ENCODE measurements at places on chromosomes 12 and 14.

GRCh38 chr12:102474438-102475064 lies 5.8 kb downstream of the IGF1 start:
- no peak for DNase-seq

DNA sequence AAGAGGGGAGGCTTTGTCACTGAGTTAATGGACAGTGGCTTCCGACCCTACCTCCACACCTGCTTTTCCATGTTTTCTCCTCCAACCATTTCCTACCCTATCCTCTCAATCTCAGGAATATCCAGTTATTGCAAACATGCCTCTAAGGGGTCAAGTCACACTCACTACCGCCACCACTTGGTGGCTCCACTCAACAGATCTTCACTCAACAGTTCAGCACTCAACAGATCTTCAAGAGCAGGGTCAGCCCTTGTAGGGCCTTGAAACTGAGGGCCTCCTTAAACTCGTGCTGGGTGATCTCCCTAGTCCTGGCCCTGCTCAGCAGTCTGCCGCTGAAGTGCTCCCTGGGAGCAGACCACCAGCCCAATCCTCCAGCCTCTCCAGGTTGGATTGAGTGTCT lies 14.2 kb downstream of the ZNF641 start:
- peak; percentile 35 for DNase-seq

DNA sequence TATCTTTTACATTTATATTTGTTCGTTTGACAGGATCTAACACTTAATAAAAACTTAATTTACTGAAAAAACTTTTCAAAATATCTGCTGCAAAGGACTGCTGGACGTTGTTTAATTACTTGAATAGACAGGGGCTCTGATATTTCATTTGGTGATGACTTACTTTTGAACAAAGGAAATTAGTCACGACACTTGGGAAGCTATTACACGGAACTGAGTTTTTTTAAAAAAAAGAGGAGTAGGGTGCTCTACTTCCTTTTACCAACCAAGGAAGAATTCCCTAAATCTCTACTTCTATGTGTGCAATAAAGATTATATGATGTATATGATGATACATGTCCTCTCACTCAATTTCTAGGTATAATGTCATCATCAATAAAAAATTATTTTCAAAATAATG lies 4.7 kb downstream of the FGD6 start:
- no peak for DNase-seq

- DNase-seq = no peak
These were observed 36.9 kb downstream of the MEG3 start for GRCh38 chr14:100862793-100863192.

DNA sequence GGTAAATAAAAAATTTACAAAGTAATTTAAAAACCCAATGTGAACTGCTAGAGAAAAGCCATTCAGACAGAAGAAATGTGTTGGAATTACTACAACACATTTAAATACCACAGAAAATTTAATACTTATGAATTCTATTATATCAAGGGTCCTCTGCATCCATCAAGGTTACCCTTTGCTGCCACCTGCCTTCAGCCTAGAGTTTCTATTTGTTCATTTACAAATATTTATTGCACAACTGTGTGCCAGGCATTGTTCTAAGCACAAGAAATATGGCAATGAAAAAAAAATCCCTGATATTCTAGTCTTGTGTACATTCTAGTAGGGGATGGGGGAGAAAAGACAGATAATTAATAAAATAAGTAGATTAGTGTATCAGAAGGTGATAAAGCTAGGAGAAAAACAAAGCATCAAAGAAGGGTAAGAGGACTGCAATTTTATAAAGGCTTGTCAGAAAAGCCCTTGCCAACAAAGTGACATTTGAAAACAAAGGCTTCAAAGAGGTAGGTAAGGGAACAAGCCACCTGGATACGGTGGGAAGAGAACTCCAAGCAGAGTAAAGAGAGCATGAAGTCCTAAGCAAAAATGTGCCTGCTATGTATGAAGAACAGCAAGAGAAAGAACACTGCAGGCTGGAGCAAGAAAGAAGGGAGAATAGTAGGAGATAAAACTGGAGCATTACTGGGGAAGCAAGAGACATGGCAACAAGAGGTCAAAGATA lies 59.1 kb upstream of the SLC6A13 start:
- no peak for DNase-seq

DNA sequence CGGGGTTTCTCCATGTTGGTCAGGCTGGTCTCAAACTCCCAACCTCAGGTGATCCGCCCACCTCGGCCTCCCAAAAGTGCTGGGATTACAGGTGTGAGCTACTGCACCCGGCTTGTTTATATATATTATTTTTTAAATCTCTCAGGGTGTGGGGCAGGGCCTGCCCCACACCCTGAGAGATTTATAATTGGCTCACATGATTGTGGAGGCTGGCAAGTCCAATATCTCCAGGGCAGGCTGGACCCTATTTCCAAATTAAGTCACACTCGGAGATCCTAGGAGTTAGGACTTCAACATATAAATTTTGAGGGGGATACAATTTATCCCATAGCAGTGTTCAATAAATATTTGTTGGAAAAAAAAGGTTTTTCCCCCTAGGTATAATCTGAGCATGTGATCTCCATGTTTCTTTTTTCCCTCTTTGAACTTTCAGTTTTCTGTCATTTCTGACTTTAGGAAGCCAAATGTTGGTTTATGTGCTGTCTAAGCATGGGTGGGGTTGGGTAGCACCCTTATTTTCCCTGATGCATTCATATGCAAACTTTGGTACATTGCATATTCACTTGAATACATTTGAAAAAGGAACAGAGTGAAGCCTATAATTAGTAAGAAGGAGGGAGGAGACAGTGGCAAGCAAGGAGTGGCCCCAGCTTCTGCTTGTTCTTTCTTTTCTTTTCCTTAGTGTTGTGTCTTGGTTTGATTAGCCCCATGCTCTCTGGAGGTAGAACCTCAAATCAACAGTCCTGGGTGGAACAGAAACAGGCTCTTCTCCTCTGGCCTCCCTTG lies 8.7 kb upstream of the A2ML1 start:
- no peak for DNase-seq

- DNase-seq = no peak
These were observed 68.9 kb upstream of the NCOR2 start for GRCh38 chr12:124636138-124636978.

- DNase-seq = no peak
These were observed 180.2 kb downstream of the CRADD start for GRCh38 chr12:93857279-93857938.

DNA sequence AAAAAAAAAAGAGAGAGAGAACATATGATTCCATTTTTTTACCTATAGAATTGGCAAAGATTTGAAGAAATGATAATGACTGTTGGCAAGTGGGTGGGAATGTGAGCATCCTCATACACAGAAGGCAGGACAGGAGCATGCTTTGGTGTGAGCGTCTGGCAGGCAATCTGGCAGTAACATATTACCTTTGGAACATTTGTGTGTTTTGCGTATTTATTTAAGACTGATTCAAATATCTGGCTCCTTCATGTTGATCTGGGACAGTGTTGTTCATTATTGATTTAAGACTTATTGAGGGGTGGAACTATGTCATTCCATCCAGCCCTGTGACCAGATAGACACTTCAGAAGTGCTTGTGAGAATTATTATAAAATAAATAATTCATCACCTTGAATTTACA lies 53.1 kb downstream of the PPP1R36 start:
- DNase-seq = no peak

GRCh38 chr14:54548491-54548890 lies 18.4 kb upstream of the SAMD4A start:
- DNase-seq = no peak

DNA sequence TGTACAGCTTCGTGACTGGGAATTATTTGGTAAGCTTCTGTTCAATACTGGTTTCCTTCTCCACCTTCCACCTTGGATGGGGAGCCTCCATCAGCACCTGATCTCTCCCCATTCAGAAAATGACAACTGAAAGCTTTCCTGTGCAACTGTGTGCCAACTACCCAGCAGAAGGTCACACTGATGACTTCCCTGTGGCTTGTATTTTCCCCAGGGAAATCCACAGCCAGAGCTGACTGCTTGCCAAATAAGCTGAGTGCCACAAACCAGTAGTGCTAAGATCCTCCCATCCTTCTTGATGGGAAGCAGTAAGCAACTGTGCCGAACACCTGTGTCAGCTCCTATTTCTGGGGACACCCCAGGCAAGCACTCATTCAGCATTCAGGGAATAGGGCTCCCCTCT lies 257.2 kb upstream of the SOX5 start:
- DNase-seq = no peak

DNA sequence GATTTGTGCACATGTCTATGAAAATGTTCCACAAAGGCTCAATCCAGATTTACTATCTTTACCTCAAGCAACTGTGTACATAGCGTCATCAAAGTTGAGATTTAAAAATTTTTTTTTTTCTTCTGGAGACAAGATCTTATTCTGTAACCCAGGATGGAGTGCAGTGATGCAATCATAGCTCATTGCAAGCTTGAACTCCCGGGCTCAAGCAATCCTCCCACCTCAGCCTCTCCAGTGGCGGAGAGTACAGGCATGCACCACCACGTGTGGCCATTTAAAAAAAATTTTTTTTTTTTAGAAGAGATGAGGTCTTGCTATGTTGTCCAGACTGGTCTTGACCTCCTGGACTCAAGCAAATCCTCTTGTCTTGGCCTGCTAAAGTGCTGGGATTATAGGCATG lies 2.3 kb downstream of the COCH start:
- DNase-seq = no peak

GRCh38 chr14:71405676-71406075 lies 498.4 kb downstream of the PCNX1 start:
- no peak for DNase-seq

GRCh38 chr14:52303236-52303635 lies 10.9 kb upstream of the PTGER2 start:
- DNase-seq = no peak

DNA sequence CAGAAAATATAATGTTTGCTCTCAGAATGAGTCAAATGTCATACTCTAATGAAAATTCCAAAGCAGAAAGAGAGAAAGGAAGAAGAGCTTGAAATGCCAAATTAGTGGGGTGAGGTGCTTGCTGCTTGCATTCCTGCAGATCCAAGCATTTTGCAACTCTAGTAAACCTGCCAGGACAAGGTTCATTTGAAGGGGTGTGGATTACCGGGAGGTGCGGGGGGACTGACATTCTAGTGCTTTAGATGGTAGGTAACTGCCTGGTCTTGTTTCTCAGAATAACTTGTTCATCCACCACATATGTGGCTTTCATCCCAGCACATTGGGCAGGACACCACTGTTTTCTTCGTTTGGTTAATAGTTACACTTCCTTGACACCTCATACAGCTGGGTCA lies 144.4 kb downstream of the AKAP6 start:
- DNase-seq = no peak

DNA sequence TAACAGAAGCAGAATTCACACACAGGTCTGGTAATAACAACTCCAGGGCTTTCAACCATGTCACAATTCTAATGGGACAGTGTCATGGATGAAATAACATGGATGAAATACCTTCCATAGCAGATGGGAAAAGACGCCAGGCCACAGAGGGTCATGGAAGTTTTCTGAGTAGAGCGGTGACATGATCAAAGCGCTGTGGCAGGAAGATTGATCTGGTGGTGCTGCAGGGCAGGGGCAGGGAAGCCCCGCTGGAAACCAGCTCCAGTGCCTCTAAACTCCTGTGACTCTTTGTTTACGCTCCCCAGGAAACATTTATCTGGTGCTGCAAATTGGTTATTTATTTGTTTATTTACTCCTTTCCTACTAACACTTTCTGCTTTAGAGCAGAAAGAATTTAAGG lies 108.3 kb upstream of the HMGA2 start:
- DNase-seq = no peak

DNA sequence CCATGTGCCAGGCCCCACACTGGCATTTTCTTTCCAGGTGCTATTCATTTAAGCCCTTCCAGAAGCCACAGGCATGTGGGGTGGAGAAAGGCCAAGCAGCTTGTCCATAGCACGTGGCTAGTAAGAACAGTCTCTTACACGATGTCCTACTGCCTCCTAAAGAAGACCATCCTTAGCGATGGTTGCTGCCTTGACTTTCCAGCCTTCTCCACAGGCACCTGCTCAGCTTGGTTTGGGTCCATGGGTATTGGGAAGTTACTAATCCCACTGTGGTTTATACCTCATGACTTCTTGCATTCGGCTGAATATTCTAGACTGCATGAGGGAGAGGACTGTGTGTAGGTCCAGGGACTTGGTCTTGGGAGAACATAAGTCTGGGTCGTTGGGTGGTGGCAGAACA lies 49.2 kb downstream of the NINJ2 start:
- no peak for DNase-seq

GRCh38 chr14:100285021-100285912 lies 21.0 kb downstream of the SLC25A29 start:
- peak; percentile 80 for DNase-seq

DNA sequence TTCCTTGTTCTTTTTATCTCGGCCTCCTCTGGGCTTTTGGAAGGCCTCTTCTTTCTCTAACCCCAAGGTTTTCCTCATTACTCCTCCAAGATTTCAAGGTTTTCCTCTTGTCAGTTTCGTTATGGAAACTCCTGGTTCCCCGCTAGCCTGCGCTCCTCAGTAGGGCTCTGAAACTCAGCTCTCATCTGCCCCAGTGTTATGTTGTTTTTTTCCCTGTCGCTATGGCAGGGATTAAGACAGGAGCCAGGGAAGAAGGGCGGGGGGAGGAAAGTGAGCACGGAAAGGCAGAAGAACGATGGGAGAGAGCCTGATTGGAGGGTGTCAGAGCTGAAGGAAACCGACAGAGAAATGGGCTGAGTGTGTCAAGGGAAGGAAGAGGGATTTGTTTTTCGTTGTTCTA lies 26.5 kb upstream of the JDP2 start:
- DNase-seq = peak; percentile 31
